ENCODE measurements at places on chromosomes 4 and X.

GRCh38 chr4:171636606-171637005 is 176.6 kb upstream of the GALNTL6 start:
- no peak for DNase-seq

GRCh38 chr4:128517739-128518510 is 230.3 kb upstream of the PGRMC2 start:
- no peak for DNase-seq

DNA sequence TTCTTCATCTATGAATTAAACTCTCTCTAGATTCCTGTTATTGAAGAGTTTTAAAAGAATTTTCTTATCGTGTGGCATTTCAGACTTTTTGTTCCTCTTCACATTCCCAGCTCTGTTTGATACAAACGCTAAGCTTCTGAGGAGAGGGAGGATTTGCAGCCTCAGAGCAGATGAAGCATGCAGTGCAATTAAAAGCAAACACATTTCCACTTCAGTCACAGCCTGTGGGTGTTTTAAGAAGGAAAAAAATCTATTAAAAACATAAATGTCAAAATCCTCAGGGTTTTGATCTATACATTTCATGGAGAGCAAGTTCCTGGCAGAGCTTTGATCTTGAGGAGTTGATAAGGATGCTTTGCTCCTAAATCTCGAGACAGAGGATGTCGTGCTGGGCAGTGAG is 442.4 kb upstream of the BOD1L1 start:
- no peak for DNase-seq

GRCh38 chr4:162475246-162475645 is 311.4 kb upstream of the FSTL5 start:
- no peak for DNase-seq

GRCh38 chr4:186712690-186713089 is 11.0 kb downstream of the FAT1 start:
- DNase-seq: no peak

- no peak for DNase-seq
Measured at GRCh38 chrX:30930143-30930542, 41.1 kb upstream of the TAB3 start.

- no peak for DNase-seq
Measured at GRCh38 chr4:11497972-11498371, 69.3 kb upstream of the HS3ST1 start.

GRCh38 chr4:52852711-52853110 is 9.4 kb upstream of the RASL11B start:
- no peak for DNase-seq
